DMS53 (cell line): ENCODE measurements at places on chromosomes 2 and 18.

DNA sequence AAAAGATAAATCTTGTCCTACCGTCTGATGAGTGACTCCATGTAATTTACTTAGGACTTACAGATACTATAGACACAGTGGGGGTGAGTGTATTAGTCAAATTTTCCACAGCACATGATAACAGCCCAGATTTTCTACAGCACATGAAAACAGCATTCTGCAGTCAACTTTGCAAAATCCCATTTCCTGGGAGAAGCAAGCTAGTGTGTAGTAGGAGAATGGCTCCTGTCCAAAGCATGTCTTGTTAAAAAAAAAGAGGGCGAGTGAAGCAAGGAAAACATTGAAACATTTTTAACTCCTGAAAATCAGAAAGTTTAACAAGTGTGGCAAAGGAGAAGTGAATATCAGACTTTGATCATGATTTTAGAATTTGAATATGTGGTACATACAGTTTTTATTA is 817.8 kb upstream of the FAM98A start:
- DNase-seq = no peak

- DNase-seq = no peak
These were observed 2063.5 kb downstream of the SUCLG1 start for GRCh38 chr2:82395531-82395930.

GRCh38 chr2:60554074-60554645 is 706 bp upstream of the BCL11A start:
- peak; percentile 82 for DNase-seq

DNA sequence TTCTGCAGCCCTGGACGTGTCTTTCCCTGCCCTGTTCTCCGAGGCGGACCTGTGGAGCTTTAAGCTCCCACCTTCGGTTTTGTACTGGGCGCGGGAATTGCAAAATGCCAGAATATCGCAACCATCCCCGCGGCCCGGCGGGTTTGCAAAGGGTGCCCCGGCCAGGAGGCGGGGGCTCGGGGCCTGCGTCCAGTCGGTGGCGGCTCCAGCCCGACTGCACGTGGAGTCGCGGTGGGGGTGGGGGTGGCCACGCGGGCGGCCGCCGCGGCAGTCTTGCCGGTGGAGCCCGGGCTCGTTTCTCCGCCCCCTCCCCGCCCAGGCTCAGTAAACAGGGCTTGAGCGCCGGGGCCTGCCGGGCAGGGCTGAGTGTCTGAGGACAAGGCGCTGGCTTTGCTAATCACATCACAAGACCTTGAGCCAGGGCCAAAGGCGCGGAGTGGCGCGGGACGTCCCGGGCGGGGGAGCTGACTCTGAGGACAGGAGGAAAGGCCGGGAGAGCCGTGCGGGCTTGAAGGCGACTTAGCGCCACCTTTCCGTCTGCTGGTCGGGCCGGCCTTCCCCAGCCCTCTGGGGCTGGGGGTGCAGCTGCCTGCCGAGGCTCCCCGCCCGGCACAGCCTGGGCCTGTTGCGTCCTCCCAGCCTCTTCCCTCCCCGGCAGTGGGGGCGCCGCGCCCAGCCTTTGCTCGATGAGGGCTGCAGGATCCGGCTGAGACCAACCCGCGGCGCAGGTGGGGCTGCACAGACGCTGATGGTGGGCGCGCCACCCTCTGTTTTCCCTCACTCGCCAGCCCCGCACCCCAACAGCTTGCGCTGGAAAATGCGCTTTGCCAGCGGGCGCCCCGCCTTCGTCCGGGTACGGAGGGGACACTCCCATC is 786 bp upstream of the ZFP36L2 start:
- peak; percentile 87 for DNase-seq

GRCh38 chr2:41928526-41928925 is 119.3 kb upstream of the PKDCC start:
- DNase-seq = no peak

DNA sequence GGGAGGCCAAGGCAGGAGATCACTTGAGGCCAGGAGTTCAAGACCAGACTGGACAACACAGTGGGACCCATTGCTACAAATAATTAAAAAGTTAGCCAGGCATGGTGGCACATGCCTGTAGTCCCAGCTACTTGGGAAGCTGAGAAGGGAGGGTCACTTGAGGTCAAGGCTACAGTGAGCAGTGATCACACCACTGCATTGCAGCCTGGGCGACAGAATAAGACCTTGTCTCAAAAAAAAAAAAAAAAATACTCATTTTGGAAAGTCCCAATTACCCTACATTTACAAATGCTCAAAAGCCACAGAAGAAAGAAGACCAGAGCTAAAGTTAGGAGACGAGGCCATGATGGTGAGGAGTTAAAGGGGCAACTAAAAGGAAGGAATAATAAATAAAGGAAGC is 61.9 kb downstream of the COLEC12 start:
- DNase-seq = no peak

GRCh38 chr2:167404627-167405284 is 516.5 kb downstream of the XIRP2 start:
- no peak for DNase-seq

DNA sequence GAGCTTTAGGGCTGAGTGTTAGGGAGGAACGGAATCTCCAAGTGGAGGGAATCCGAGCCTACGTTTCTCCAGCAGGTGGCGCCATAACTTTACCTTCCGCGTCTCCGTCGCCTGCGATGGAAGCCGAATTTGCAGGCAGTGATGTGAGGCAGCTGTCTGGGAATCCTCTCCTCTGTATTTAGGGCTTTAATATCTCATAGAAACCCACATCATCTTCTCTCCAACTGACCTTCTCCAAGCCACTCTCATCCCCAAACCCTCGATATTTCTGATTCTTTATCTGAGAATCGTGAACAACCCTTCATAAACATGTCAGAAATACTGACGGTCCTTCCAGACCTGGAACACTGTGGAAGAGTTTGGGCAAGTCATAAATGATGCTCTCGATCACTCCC is 27.5 kb downstream of the SIX2 start:
- peak; percentile 86 for DNase-seq
